Suppressor macrophage treated with lipopolysaccharide for 1 hour (primary cell): ENCODE measurements at places on chromosomes 1 and 21.

DNA sequence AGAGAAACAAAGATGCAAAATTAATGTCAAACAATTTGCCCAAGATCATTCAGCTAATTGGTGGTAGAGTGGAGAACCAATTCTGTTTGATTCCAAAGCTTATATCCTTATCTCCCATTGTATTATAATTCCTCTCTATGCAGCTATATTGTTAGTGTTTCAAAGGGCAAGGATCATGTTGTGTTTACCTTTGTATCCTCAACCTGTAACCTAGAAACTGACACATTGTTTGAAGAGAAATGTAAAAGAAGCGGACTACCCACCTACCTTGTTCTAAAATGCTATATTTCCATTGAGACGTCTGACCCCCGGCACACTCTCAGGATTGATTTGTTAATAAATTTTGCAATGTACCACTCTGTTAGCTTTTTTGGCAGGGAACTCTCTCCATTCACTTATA is 9.3 kb downstream of the RAVER2 start:
- no peak for DNase-seq

GRCh38 chr1:92792340-92792782 is 7.5 kb upstream of the EVI5 start:
- DNase-seq: no peak

- DNase-seq: no peak
Measured at GRCh38 chr1:23525558-23526250, 5.3 kb downstream of the E2F2 start.

DNA sequence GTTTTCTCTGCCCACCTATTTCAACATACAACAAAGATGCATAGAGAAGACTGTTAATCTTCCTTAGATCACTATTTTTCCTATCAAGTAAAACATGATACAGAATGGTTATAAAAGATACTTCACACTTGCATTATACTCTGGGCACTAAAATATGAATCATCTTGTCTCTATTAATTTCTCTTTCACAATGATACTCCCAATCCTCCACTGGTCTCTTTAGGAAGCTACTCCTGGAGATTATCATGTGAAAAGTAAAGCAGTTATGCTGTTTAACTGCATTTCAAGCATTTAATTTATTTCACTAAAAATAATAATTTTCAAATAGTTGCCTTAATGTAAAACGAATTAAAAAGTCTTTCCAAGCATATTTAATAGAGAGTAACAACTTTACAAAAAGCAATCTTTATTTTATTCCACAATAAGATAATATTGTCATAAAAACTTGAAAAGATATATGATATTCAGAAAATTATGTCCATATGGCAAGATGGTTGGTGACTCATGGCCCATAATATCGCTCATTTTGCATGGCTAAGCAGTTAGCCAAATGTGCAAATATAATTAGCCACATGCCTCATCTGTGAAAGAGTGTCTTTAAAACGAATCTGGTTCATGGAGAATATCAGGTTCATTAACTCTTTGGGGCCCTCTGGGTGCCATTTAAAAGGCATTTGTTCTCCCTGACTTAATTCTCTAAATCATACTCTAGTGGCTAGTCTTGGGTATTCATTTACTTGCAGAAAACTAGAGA is 1569.0 kb upstream of the B3GALT2 start:
- no peak for DNase-seq

DNA sequence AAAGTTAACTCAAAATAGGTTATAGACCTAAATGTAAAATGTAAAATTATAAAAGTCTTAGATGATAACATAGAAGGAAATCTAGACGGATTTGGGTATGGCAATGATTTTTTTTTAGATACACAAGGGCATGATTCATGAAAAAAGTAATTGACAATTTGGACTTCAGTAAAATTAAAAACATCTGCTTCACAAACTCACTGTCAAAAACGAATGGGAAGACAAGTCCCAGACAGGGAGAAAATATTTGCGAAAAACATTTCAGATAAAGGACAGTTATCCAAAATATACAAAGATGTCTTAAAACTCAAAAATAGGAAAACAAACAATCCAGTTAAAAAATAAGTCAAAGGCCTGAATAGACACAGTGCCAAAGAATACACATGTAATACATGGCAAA is 9.7 kb upstream of the PTGS2 start:
- DNase-seq: no peak
